ENCODE measurements at places on chromosomes 5 and 9. TPM values are rescaled to one million over a fixed set of nuclear protein-coding genes. Genes with fewer than 3 reads are reported as not detected.

DNA sequence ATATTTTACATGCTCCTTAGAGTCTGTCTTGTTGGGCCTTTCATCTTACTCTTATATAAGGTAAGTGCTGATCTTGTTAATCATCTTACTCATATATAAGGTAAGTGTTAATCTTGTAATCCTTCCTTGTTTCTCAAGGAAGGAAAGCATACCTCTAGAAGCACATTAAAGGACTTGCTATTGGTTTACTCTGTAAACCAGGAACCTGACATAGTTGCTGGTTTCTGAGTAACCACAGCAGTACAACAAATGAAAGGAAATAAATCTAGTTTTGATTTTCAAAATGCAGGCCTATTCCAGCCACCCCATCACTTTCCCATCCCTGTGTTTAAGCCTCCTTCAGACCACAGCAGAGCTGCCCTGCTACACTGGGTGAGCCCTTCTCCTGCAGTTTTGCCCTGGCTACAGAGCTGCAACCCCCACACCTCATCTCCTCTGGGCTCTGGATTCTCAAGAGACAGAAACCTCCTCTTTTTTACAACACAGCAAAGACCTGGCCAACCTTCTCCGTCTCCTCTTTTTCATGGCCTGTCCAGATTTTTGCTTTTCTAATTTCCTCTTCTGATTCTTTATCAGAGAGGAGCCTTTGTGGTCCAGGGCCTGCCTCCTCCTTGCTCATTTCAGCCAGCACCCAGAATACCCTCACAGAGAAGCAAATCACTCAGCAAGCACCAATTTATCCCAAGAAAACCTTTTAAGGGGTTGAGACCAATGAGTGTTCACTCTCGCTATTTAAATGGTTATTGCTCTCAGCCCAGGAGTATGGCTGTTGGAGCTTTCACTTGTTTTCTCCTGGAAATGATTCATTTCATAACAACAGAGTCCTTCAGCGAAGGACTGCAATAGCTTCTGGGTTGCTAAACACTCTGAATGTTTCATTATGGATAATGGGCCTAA, 103.2 kb downstream of the FSTL4 start:
- no peak for DNase-seq

GBGT1 gene
- 4.3 TPM for total RNA-seq

INSL4 gene
- not detected for total RNA-seq

DNA sequence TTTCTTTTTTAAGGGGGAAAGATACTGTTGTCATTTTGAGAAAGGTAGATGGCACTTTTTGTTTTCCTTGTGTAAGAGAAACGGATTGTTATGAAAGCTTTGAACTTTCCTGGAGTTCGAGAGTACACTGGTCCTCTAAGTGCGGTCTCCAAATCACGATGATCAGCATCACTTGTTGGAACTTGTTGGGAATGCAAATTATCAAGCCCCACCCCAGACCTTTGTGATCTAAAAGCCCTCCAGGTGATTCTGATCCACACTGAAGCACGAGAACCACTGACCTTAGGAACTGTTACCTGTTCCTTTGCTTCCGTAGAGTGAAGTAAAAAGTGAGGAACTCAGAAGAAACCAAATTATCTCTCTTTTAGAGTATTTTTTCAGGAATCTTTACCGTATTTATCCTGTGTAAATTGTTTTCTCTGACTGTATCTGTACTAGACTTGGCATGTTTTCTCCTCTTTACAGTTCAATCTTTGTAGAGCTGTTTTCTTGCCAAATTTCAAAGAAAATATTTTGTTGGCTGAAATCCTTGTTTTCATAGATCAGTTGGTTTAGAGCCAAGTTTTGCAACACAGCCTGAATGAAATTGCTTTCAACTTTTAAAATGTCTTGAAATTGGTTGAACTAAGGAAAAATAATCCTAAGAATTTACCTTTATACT, 4.0 kb downstream of the MAT2B start:
- DNase-seq: no peak

BRINP1 gene
- total RNA-seq: not detected

GRCh38 chr9:89811356-89811755, 206.5 kb downstream of the GADD45G start:
- no peak for DNase-seq

DNA sequence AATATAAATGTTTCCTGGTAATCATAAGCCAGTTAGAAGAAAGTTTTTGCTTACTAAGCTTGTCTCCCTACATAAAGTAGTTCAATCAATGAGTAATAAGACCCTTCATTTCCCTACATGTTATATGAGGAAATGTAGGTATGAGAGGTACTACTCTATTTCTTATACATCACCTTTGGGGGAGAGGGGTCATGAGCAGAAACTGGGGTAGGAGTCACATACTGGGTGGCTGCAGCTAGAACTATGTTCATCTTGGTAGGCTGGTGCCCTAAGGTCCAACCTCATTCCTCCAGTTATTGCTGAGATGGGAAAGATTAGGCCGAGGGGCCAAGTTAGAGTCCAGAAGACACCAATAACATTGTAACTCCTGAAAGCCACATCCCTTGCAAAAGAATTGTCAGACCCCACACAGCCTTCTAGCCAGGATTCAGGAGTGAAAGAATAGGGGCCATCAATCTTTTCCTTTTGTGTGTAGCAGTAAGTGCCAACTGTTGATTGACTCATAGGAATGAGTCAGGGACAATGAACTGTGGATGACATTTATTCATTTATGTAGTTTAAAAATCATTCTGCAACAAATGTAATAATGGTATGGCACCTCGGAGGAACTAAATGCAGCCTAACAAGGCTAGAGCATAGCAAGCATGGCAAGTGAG, 21.6 kb upstream of the SREK1 start:
- DNase-seq: no peak

- no peak for DNase-seq
Observed at GRCh38 chr9:130820135-130820738, 14.8 kb upstream of the ABL1 start.

DNA sequence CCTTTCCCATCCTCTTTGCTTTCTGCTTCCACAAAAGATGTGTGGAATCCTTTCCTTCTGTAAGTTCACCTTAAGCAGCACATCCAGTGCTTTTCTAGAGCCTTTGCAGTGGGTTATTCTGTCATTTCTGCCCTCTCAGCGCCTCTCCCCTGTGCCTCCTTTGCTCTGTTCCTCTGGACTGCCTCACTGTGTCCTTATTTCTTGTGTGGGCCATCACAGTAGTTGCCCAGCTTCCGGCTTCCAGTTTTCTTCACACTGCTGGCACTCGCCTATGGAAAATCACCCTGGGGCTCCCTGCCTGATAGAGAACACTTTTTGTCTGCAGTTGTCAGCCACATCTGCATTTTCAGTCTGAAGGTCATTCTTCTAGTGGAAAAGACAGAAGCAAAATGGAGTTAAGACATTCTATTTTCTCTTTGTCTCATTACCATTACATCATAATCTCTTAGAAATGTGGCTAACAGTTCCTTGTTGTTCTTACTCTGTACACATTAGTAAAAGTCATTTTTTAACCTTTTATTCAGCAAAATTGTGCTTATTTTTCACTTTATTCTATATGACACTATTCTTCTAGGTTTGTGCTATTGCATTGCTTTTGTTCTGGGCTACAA, 64.1 kb upstream of the ZNF608 start:
- no peak for DNase-seq

GRCh38 chr5:92444888-92445287, 1061.8 kb upstream of the ARRDC3 start:
- no peak for DNase-seq

GRCh38 chr5:140248414-140248813, 54.5 kb downstream of the PFDN1 start:
- DNase-seq: no peak

GFI1B gene
- not detected for total RNA-seq

DNA sequence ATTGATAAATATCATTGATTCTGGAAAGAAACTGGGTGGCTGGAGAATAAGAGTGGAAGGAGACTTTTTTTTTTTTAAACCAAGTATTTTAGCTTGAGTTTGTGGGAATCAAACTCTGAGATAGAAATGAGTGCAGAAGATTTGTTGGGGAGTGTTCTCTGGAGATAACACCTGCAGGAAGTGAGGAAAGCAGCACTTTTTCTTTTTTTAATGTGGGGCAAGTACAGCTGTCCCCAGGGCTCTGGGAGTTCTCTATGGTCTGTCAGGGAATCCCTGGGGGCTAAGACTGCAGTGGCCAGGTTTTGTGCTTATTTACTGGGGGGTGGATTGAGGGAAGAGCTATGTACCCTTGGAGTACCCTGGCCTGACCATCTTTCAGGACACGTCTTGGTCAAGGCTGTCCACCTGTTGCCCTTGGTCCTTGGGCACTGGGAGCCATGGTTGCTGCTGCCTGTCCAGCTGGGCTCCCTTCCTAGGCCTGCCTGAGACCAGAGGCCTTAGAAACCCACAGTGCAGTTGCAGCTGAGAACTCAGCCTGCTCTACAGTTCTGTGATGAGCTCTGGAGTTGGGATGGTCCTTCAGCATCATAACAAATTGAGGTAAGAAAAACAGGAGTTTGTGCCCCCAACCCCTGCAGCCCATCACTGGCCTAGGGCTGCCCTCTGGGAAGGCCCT, 85.8 kb downstream of the PHAX start:
- no peak for DNase-seq

ANKRD31 gene
- not detected for total RNA-seq

DNA sequence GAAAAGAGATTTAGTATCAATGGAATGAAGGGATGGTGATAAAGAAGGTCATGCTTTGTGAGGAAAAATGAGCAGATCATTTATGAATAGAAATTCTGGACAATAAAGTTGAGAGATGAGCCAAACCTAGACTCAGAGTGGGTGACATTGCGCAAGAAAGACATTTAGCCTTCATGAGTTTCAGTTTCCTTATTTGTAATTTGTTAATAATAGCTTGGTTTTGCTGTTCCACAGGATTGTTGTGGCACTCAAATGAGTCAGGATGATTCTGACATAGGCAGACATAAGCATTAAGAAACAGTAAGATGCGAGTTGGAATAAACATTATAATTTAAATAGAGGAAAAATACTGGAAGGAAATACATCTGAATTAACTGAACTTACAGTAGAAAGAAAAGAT, 34.8 kb downstream of the ITGA2 start:
- no peak for DNase-seq

IL4 gene
- not detected for total RNA-seq

MRPL41 gene
- total RNA-seq: 74.2 TPM

GRCh38 chr5:160251406-160252155, 22.3 kb downstream of the FABP6 start:
- no peak for DNase-seq

SLC12A7 gene
- 30.4 TPM for total RNA-seq

DNA sequence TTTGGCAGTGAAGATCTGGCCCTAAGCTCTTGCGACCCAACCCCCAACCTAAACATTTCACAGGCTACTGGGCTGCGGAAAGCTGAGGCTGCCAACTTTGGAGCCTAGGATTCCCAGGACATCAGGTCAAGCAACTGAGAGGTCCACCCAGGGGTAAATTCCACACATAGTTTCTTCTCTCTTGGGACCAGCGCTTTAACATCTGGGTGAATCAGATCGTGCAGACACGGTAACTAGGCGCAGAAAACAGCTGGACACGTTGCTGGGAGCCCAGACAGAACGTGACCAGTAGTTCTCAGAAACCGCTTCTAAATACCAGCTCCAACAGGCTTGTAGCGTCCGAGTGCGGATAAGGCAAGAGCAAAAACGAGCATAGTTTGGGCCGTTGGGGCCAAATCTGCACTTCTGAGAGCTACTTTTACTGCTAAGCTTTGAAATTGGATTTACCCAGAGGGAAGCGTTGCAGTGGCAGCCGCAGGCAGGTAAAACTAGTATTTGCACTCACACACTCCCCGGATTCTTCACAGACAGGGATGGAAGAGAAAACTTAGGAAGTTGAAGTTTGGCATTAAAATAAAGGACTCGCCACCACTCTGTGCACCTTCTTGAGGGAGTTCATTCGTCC, 11.8 kb downstream of the ITGA1 start:
- DNase-seq: no peak

GPR151 gene
- not detected for total RNA-seq

DNA sequence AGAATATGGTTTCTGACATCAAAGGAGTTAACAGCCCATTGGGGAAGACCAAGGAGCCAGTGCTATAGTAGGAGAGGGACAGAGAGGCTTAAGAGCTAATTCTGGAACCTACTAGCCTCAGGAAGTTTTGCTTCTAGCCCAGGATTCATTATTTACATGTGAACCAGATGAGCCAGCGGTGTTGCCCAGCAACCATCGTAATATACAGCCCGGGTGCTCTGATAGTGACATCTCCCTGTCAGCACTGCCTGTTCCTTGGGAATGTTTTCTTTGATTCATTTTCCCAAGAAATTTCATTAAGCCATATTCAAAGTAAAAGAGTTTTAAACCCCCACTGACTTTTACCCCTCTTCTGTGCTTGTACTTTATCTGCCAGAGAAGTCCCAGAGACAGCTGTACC, 217.4 kb upstream of the ADAMTSL1 start:
- DNase-seq: no peak

TAF11L14 gene
- not detected for total RNA-seq

GRCh38 chr9:88590558-88591146, 55.7 kb downstream of the NXNL2 start:
- no peak for DNase-seq

SERINC5 gene
- 13.5 TPM for total RNA-seq

PCDHA4 gene
- total RNA-seq: not detected

RHOBTB3 gene
- total RNA-seq: 47.1 TPM

GRCh38 chr9:36207546-36208012, 16.9 kb downstream of the CLTA start:
- DNase-seq: no peak

DNA sequence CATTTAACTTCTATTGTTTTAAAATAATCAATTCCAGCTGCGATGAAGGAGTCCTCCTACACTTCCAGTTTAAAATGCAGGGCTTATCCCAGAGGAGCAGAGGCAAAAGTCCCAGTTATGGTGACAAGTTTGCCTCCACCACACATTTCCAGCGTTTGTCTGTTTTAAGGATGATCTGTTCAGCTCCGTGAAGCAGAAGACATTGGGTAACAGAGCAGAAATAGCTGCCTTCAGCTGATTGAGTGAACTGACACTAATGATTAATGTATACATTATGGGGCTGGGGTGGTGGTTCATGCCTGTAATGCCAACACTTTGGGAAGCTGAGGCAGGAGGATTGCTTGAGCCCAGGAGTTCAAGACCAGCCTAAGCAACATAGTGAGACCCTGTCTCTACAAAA, 127.6 kb downstream of the HSD17B3 start:
- DNase-seq: no peak

DNA sequence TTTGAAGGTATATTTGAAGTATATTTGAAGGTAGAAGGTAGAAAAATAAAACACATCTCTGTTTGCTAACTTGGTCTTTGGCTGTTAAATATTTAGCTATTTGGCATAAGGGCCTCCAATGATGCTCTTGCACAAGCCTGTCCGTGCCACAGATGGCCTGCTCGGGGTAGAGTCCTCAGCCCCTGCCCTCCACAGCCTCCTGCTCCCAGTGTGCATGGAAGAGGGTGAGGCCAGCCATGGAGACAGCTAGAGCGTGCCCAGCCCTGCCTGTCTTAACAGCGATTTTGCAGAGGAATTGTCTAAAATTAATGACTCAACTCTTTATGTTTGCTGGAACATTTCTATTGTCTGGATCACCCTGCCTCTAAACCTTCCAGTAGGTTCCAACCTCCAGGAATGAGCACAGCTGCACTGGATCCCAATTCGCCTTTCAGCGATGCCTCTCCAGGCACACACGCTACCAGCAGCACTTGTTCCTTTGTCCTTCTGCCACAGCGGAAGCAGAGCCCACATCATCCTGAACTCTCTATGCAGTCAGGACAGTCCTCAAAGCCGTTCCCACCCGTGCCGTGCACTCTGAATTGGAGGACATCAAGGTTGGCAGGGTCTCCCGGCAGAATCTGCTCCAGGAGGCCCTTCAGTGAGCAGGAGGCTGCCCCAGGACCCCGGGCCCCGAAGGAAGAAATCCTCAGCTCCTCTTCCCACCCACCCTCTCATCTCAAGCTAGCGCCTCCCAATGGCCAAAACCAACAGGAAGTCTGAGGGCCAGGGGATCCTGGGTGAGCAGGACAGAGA, 254.0 kb upstream of the IRX1 start:
- no peak for DNase-seq
